GM12864 (cell line): ENCODE measurements at places on chromosomes 12 and 14.
A peak's percentile ranks its signal among the peaks of the same experiment; 100 is the strongest.

DNA sequence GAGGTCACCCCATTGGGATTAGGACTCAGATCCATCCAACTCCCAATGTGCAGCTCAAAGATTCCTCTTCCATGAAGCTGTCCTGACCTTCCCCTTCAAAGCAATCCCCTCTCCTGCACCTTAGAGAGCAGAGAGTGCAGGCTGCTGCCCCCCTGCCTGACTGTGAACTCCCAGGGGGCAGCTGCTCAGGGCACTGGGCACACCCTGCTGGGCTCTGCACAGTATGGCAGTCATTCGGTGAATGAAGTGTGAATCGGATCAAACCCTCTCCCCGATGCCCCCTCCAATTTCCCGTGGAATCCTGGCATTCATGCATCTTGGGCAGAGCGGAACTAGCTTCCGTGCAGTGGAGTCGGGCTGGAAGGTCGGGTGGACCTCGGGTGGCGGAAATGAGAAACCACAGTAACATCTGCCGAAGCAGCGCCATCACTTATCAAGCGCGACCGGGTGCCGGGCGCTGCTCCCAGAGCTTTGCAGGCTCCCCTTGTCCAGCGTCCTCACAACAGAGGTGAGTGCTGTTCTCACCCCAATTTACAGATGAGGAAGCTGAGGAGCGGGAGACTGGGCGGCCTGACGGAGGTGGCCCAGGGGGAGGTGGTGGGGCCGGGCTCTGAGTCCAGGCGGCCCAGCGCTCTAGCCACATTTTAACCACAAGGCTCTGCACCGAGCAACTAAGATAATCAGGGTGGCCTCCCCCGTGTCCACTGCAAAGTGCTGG is 14.7 kb downstream of the GALNT9 start:
- DNase-seq: no peak

DNA sequence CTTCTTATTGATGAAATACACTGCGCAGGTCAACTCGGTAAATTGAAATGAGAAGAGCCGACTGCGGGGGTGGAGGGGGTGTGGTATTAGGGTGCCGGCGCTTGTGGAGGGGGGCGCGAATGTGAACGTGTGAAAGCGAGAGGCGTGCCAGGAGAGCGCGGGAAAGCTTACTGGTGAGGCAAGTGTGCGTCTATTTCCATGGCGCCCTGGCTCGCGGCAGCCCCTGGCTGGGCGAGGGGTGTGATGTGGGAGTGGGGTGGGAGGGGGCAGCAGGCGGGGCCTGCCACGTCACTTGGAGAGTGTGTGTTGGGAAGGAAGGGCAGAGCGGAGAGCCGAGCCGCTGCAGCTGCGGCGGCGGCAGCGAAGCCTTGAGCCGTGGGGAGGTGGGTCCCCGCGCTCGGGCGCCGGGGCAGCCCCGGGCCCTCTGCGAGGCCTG is 88.8 kb downstream of the GALNT8 start:
- no peak for DNase-seq

DNA sequence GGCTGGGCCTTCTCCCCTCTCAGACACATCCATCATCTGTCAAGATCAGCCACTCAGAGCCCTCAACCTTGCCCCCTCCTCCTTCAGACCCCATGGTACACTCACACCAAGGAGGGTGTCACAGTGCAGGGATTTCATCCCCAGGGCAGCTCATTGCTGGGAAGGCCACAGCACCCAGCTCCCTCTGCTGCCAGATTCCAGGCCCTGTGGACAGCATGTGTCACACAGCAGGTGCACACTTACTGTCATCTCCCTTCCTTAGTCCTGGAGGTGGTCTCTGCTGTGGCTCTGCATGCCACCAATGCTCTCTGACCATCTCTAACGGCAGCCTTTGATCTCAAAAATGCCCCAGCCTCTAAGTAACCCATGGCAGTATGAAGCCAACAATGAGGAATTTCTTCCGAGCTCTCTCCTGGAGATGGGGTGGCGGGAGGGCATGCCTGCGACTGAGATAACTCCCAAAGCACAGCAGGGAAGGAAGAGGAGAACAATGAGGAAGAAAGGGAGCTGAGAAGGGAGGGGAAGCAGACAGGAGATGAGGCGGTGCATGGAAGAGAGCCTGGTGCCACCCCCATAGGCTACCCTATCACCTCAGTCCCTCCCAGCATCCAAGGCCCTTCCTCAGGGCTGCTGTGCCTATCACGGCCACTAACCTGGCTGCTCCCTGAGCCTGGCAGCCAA is 101.0 kb downstream of the SINHCAF start:
- no peak for DNase-seq

DNA sequence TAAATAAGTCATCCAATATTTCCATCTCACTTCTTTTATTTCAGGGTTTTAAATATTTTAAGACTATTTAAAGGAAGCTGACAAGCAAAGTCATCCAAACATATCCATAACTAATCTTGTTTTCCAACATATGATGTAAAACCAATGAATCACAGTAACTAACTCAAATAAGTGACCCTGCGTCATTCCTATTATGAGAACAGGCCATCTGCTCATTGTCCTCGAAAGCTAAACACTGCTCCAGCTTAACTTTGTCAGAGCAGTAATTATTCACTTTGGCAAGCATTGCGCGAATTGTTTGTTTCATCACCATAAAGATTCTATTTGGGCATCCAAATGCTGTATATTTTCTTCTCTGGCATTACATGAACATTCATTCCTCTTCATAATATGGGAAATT is 99.1 kb downstream of the CAPZA3 start:
- no peak for DNase-seq

DNA sequence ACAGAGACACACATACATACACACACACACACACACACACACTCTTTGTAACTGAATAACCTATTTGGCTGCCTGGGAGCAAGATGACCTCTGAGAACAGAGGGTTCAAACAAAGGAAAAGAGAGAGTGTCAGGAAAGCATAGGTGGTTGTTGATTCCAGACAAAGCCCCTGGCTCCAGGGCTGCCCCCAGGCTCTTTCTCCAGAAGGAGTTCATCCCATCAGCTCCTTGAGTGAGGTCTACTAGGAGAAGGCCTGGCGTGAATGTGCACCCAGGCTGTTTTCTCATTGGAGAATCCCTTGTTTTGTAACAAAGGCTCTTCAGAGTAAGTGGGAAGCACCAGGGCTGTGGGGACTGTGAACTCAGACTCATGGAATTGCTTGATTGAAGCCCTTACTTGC is 151.9 kb downstream of the EMP1 start:
- DNase-seq: no peak

- no peak for DNase-seq
Measured at GRCh38 chr14:104481323-104481722, 98.2 kb upstream of the C14orf180 start.

DNA sequence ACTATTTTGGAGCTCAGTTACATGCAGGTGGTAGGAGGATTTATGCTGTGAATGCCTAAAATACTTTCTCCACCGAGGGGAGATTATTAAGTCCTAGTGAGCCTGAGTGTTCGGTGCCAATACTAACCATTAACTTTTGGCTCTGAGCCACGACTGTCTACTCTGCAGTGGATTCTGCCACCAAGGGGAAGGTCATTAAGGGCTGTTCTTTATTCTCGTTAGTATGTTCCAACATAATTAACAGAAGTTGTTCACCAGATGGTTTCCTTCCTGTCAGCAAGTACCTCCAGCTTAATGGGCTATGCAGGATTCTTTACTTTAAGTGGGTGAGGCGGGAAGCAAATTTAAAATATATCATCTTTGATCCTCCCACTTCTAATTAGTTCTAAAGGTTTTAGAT is 326.3 kb downstream of the BMP4 start:
- DNase-seq: no peak

GRCh38 chr12:60223242-60223641 is 627.4 kb downstream of the SLC16A7 start:
- no peak for DNase-seq

DNA sequence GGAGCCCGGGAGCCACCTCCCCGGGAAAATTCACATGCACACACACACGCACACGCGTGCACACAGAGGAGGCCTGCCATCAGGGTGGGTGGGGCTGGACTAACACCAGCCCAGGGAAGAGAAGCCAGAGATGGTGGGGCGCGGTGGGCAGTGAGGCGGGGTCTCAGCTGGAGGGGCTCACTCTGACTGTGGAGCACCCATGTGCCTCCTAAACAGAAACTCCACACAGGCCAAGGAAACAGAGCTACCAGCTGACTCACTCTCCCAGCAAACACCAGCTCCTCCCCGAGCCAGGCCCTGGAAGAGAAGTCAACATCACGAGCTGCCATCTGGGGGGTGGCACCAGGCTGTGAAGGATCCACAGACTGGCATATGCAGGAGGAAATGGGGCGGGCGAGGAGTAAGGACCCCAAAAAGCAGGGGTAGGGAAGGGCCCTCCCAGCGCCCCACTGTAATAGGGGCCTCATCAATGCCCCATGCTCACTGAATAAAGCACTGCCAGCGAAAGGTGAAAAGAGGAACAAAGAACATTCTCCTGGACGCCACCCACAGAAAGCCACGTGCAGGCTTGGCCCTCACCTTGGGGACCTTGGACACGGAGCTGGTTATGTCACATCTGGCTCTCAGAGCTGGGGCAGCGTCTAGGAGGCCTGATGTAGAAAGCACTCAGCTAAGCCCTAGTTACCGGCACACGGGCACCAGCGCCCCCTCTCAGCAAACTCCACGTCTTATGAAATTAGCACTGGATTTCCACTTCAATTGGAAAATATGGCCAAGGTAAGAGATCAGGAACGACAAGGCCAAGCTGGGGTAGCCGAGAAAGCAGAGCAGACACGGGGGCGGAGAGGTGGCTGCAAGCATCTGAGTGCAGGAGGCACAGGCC is 8.4 kb upstream of the INF2 start:
- peak; percentile 73 for DNase-seq

GRCh38 chr14:88895116-88895515 is 70.7 kb downstream of the TTC8 start:
- DNase-seq: no peak

- DNase-seq: no peak
Measured at GRCh38 chr12:89347325-89347829, 4.9 kb downstream of the DUSP6 start.

- no peak for DNase-seq
Measured at GRCh38 chr12:442235-442884, 17.4 kb upstream of the B4GALNT3 start.

DNA sequence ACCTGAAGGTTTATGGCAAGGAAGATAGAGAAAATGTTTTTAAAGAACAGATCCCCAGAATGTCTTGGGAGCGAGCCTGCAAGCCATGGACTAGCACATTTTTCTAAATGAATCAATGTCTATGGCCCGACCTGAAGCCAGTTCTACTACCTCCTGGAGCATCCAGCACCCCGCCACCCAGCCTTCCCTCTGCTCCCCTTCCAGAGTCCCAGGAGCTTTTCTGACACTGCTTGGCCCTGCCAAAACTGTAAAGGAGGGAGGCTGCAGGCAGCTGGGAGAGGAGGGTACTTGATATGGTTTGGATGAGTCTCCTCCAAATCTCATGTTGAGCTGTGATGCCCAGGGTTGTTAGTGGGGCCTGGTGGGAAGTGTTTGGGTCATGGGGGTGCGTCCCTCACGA is 95.5 kb upstream of the FZD10 start:
- no peak for DNase-seq

DNA sequence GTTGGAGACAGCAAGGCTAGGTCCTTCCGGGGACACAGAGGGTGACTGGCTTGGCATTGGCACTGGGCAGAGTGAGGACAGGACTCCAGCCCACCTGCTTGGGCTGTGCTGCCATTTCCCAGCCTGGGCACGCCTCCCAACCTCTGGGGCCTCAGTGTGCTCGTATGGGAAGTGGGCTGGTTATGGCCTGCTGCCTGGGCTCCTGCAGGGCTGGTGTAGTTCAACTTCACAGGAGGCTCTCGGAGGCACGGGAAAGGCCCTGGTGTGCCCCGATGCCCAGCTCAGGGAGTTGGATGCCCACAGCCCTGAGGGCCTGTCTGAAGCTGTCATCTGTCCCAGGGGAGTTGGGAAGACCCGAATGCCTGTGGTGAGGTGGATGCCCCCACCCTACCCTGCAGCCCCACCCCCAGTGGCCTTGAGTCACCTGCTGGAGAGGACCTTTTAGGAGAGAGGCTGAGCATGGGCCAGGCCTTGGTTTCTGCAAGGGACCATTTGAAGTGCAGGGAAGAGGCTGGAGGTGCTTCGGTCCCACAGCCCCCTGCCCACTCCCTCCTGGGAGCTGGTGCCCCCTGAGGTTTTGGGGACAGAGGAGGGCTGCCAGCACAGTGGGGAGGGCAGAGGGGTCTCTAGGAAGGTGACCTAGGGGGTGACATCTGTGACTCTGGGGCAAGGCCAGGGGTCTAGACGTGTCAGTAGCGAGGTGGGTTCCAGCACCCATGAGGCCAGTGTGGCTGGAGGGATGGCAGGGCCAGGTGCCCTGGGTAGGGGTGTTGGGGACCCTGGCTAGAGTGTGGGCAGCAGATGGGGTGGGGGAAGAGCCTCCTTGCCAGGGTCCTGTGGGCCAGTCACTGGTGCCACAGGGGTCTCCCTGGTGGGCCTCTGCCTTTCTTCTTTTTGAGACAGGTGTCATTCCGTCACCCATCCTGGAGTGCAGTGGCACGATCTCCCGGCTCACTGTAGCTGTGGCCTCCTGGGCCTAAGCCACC is 9.1 kb downstream of the ULK1 start:
- no peak for DNase-seq

DNA sequence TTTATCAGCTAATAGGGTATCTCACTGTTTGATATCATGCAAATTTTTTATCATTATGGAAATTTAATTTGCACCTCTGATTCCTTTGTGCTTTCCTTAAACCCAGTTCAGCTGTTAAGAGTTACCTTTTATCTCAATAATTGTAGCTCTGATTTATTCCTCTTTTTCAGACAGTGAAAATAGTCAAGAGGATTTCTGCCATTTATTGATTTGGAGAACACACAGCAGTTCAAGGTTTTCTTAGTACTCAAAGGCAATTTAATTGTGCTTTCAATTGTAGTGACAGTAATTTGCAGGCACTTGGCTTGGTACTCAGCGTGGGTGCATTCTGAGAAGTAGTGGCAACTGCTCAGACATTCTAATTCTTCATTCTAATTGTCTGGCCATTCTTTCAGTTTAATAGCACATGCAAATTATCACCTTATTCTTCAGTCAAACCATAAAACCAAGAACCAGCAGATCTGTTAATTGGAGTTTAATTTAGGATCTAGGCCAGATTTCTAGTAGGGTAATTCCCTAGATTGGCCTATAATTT is 709.3 kb downstream of the RPS29 start:
- DNase-seq: no peak

DNA sequence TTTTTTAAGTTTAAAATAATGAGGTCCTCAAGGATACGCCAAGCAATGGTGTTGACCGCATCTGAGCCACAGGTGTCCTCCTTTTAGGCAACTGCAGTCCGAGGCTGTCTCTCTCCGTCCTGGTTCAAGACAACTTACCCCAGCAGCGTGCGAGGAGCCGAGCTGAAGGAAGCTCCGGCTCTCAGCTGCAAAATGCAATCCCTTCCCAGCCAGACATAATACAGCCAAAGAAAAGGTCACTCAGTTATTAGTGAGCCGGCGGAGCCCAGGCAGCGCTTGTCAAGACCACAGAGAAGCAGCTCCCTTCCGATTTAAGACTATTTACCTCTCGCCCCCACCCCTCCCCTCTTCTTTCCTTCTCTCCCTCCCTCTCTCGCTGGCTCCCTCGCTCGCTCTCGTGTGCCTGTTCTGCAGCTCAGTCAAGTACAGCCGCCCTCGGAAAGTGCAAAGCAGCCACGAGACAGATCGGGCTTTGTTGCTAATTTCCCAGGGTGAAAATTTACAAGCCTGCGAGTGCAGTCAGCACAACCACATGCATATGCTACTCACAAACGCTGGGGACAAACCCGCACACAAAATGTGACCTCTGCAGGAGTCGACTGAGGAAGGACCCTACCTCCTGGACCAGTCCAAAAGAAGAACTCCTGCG is 363 bp upstream of the LMO3 start:
- no peak for DNase-seq
